ENCODE measurements at places on chromosomes 1 and 21.

GRCh38 chr1:232511172-232511571, 118.8 kb downstream of the SIPA1L2 start:
- no peak for DNase-seq

DNA sequence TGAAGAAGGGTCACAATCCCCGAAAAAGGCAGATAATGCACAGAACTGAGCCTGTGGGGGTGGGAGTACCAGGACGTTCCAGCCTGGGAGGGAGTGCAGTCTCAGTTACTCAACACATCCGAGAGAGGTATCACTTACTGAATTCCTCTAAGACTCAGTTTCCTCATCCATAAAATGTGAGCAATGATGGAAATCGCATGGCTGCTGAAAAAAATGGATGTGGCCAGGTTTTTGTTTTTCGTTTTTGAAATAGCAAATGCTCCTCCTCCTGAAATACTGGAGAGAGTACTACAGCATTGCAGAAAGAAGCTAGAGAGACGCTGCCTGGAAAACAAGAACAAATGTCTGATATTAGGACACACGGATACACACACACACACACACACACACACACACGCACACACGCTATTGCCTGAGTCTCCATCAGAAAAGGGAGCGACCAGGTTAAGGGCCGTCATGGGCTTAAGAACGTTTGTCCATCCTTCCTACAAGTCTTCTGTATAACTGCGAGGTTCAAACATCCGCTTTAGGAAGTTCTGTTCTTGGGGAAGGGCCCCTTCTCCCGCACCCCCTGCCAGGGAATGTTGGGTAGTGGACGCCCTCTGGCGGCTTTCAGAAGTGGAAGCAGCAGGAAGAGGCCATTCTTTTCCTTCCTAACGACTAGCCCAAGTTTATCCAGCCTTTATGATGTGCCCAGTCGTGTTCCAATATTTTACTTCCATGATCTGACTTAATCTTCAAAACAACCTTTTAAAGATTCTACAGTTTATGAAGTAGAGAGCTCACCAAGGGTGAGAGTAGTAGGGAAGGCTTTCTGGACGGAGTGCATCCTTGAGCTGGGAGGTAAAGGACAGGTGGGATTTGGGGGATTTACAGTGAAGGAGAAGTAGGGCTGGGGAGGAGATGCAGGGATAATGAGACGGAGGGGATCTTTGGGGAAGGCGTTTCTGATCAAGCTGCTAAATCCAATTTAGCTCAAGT, 699 bp upstream of the NES start:
- DNase-seq: no peak

- no peak for DNase-seq
These were observed 80.6 kb downstream of the CENPF start for GRCh38 chr1:214683621-214684020.

DNA sequence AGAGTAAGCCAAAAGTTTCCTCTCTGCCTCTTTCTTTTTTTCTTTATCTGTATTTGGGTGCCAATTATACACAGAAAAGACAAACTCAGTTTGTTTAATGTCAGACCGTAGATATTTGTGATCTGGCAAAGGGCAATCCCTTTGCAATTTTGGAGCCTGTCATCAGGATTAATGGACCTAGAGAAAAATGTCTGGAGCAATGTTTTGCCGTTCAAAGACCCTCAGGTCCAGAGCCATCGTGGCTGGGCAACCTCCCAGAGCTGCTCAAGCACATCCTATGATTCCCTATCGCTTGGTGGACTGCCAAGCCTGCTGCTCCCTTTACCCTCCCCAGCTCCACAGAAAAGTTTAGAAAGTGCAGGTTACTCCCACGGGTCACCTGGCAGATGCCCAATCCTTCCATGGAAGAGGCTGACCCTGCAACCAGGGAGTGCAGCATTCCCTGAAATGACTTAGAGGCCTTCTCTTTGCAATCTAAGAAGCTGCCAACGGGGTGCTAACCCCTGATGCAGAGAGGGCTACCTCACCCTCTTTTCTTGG, 112.5 kb upstream of the NGF start:
- DNase-seq: no peak

- no peak for DNase-seq
These were observed 157.5 kb upstream of the CD34 start for GRCh38 chr1:208068407-208068806.

DNA sequence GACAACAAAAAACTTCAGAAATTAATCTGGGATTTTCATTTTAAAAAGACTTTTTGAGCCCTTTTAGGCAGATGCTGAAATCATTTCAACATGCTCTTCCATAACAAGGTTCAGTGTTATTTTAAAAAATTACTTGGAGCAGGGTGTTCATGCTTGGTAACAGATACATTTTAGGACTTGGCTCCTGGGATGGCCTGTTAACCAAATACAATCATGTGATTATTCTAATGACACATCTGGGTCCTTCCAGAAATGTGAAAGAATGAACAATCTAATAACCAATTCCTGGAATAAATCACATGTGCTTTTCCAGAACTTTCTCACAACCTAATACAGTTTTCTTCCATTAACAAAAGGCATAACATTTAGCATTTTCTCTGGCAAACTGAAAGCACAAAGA, 379.8 kb upstream of the RUNX1 start:
- DNase-seq: no peak

- DNase-seq: no peak
These were observed 82.6 kb upstream of the CCDC190 start for GRCh38 chr1:162943622-162944021.
